Eye (tissue), 1 donor: ENCODE measurements at places on chromosomes 13 and 19.
A peak's percentile ranks its signal among the peaks of the same experiment; 100 is the strongest.

GRCh38 chr19:49749055-49749716 lies 13.9 kb downstream of the TSKS start:
- peak; percentile 19 for DNase-seq

DNA sequence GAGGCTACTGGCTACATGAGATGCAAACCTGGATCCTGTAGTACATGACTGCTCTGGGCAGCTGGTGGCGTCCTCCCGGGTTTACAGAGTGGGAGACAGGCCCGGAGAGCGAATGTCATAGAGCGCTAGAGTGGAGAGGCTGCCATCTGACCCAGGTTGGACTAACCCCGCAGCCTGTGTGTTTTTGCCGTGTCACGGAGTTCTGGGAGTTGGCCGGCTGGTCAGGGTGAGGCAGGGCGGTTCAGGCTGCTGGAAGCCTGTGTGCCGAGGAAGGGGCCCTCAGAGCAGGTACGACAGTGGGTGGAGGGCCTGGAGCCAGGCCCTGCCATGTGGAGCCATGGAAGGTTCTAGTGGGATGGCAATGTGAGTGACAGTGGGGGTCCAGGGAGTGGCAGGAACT lies 12.5 kb downstream of the CRTC1 start:
- no peak for DNase-seq

DNA sequence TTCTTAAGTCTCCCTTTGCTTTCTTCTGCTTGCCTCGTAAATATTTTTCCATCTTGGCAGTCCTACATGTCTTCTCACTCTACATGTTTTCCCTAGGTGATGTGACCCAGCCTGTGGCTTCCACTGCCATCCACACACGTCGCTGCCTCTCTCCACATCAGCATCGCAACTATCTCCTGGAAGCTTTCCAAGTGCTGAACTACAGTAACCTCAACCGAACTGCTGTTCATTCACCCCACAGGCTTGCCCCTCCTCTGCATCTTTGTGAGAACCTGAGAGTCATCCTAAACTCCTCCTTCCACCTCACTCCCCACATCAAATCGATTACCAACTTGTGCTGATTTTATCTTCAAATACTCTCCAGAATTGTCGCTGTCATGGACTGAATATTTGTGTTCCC lies 41.2 kb upstream of the USPL1 start:
- no peak for DNase-seq

GRCh38 chr13:43996221-43996620 lies 116.5 kb downstream of the LACC1 start:
- no peak for DNase-seq

DNA sequence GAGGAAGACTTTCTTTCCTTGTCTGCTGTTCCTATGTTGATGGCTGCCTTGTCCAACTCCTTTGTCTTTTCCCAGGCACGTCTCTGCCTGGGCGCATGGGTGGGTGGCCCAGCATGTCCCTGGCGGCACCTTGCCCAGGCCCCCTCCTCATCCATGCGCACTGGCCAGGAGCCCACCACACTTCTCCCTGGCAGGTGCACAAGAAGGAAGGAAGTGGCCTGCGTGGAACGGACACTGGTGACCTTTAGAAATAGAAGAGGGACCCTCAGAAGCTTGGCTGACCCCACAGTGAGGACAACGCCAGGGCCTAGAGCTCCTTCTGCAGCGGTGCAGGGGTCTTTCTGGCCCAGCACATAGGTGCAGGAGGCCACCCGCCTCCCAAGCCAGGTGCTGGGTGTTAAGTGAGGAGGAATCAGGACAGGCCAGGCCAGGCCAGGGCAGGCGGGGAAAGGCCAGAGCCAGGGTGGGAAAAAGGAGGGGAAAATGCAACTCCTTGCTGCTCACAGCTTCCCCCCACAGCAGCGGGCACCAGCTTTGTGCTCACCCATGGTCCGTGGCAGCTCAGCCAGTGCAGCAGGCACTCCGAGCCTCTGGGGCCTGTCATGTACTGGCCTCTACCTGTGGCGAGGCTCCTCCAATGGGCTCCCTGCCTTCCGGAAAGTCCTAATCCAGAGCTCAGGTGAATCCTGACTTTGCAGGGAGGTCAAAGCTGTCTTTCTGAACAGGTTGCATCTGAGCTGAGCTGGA lies 104.0 kb downstream of the SOX1 start:
- no peak for DNase-seq

- DNase-seq, result no peak
Observed at GRCh38 chr19:33998302-33998701, 174.0 kb upstream of the LSM14A start.

DNA sequence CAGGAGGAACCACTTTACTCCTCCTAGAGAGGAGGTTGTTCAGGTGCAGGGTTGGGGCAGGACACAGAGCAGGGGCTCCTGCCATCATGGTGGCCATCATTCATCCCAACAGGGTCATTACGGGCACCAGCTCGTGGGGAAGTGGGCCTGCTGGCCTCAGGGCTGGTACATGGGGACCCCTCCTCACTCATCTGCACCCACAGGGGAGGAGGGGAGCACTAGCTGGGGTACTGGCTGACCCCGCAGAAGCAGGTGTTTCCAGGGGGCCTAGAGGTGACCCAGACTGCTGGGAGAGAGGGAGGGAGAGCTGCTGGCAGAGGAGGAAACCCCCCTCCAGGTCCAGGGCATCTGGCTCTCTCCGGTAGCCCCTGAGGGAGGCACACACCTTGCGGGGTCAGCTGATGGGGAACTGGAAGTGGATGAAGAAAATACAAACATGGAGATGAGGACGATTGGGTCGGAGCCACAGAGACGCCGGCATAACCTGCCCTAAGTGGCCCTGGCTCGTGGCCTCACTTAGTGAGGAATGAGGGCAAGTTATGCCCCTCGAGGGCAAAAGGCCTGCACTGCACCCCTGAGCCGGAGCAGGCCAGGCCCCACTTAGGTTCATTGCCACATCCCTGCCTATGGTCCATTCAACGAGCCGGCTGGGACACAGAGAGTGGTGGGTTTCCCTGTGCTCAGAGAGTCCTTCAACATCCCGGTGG lies 76.2 kb downstream of the SOX1 start:
- no peak for DNase-seq
